ENCODE measurements at places on chromosomes 11 and 22.

DNA sequence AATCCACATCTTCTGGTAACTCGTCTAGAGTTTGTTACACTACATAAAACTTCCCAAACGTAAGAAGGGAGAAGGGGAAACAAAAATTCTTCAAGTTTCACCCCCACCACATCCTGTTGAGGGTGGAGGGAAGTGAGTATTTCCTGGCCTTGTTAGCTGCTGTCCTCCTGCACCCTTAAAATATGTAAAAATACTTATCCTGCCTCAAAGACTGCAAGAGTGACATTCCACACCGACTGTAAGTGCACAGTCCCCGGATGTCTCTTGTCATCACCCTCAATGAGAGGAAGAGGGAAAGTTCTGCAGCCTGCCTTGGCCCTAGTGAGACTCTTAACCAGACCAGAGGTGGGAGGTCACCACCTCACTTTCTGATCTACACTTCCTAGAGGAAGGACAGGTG lies 3.3 kb downstream of the TMEM121B start:
- no peak for DNase-seq

GRCh38 chr11:129412494-129412893 lies 36.8 kb downstream of the BARX2 start:
- DNase-seq = no peak

- DNase-seq = no peak
Measured at GRCh38 chr22:29380856-29381255, 7.5 kb downstream of the AP1B1 start.

- no peak for DNase-seq
Measured at GRCh38 chr11:39220069-39220468, 2239.4 kb downstream of the LRRC4C start.

GRCh38 chr11:14588681-14589080 lies 54.9 kb upstream of the PDE3B start:
- no peak for DNase-seq

DNA sequence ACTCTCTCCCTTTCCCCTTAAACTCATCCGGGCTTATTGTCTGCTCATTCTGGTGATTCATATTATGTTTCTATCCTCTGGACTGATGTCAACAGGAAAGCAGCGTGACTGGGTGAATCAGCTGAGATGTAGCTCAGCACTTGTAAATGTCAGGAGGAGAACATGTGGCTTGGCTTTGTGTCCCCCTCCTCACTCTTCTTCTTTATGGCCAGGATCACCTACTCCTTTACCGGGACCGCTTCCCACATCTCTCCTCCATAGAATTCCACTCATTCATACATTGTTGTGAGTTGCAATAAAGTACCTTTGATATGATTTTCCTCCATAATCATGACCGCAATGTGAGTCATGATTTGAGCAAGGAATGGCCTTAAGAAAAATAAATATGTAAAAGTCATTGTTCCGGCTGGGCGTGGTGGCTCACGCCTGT lies 15.8 kb upstream of the SYN3 start:
- DNase-seq = no peak

DNA sequence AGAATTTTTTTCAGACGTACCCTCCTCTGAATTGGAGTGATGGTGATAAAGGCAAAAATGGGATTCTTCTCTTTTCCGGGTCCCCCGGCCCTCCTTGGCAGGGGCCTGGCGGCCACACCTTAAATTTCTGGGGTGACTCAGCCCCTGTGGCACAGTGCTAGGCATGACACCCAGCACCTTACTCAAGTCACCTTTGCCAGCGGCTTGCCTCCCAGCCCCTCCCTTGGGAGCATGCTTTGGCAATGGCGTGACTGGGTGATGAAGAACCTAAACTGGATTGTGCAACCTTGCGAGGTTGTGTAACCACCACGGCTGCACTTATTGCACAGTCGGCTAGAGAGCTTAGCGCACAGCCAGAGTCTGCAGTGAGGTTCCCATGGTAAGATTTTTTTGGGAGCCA lies 16.2 kb upstream of the LDLRAD3 start:
- DNase-seq = no peak

DNA sequence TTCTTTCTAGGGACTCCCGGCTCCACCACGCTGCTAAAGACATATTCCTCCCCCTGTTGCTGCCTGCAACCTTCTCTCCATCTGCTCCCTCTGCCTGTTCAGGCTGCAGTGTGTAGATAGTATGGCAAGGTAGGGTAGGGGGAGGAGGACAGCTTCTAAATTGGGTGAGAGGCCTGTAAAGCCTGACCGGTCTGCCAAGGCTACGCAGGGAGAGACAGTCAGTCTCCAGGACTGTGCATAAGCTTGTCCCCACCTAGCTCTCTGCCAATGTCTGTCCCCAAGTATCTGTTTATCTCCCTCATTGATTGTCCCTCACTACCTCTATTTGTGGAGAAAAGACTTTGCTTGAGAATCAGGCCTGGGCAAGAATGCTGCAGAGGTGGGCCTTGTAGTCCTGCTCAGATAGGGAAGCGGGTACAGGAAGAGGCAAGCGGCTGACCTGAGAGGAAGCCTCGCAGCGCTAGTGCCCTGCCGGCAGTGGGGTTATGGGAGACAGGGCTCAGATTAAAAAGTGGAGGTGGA lies 871 bp upstream of the SEZ6L start:
- DNase-seq = no peak

- no peak for DNase-seq
Measured at GRCh38 chr22:44276706-44277356, 35.9 kb downstream of the SHISAL1 start.

DNA sequence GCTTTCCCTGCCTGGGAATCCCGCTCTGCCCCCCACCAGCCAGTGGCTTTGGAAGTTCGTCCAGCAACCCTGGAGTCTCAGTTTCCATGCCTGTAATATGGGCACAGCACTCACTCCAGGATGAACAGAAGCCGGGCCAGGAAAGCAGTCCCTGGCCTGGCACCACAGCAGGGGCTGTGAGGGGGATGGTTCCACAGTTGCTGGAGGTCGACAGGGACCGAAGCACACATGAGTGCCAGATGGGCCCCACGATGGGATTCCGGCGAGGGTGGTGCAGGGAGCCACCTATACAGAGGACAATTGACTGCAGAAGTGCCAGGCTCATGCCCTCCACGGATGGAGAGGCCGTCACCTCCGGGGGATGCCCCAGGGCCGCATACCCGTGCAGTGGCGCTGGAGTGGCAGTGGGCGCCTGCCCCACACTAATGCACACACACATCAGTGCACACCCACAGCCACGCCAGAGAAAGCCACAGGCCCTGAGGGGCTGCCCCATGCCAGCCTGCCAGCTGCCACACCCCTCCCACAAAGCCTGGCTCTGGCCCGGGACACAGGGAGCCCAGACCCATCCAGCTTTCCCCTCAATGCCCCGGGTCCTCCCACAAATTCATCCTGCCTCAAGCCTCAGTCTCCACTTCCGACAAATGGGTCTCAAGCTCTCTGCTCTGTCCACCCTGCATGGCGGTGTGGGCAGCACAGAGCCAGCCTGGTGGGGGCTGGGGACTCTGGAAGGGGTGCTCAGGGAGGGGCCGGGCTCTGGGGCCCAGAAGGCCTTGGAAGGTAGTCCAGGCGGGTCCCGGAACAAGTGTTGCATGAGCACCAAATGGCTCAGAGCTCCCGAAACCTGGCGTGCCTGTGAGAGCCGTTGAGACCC lies 9.7 kb downstream of the ASCL2 start:
- no peak for DNase-seq

DNA sequence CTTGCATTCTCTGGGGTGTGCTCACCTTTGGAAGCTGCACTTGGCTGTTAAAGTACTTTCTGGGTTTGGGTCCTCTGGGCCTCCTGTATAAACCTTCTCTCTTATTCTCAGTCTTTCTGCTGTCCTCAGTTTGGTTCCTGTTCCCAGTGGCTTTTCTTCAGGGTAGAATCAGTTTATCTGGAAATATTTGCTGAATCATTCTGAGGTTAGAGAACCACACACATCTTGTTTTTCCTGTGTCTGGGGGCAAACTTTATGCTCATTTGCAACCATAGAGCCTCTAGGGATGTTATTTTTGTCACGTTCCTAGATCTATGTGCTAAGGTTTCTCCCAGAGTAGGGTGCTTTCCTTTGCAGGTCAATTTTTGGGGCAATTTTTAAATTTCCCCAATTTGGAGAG lies 224.3 kb upstream of the C11orf87 start:
- DNase-seq = no peak
